Fibroblast of skin of scalp (primary cell): ENCODE measurements at places on chromosomes 12 and 14.

GRCh38 chr12:123833830-123834229 lies 71.7 kb downstream of the DNAH10 start:
- no peak for DNase-seq

- peak; percentile 59 for DNase-seq
These were observed 56.5 kb upstream of the CDKL1 start for GRCh38 chr14:50452979-50453705.

DNA sequence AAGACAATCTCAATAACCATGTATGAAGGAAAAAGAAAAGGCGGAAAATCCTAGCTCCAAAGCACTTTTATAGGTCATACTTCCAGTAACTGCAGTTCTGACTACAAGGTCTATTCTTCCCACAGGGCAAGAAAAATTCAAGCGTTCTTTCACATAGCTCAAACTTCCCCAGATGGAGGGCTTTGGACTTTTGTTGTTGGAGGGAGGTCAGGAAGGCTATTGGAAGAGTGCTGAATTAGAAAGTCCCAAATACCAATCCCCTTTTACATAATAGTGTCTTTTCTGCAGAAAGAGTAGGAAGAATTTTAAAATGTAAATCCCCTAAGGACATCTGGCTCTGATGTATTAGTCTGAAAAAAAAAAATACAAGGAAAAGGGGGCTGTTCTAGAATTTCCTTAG lies 309.4 kb downstream of the MDGA2 start:
- no peak for DNase-seq

GRCh38 chr14:78202976-78203375 lies 32.8 kb downstream of the NRXN3 start:
- DNase-seq = no peak

DNA sequence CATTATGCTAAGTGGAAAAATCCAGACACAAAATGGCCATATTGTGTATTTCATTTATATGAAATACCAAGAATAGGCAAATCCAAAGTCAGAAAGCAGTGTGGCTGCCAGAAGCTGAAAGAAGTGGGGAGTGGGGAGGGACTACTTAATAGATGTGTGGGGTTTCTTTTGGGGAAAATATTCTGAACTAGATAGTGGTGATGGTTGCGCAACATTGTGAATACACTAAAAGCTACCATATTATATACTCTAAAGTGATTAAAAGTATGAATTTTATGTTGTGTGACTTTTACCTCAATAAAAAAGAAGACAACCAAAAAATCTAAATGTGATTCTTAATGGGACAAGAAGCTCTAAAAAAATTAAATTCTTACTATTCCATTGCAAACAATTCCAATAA lies 272.6 kb downstream of the DAD1 start:
- no peak for DNase-seq

DNA sequence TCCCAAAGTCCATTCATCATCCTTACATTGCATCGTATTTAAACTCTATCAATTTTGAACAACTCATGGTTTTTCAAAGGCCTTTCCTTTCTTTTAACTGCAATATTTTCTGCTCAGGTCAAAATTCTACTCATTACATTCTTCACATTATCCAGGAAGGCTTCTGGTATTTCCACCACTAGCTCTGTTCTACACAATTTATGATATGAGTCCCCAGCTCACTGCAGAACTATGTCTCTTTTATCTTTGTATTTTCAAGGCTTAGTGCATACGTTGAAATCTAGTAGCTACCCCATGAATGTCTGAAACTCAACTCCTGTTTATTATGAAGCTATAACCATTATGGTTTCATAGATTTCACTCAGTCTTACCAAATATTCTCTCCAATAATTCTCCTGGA lies 282.9 kb downstream of the DUSP6 start:
- DNase-seq = no peak

- DNase-seq = peak; percentile 25
These were observed 589 bp upstream of the HVCN1 start for GRCh38 chr12:110689281-110690126.

- no peak for DNase-seq
These were observed 161.3 kb upstream of the LMNTD1 start for GRCh38 chr12:25714198-25714984.

DNA sequence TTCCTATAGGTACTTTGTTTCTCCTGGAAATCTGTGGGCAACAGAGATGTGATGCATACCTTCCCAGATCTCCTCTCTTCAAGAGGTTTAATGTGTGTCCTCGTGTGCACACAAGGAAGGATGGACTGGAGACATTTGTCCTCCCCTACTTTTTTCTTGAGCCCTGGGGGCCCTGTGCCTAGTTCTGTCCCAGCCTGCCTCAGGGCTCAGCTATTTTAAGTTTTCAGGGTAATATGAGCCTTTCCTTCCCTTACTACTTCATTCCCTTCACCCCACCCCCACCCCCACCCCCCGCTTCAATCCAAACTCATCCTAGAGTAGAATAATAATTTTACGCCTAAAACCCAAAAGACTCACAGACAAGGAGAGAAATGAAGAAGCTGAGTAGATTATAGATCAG lies 446 bp downstream of the STAC3 start:
- DNase-seq = no peak

DNA sequence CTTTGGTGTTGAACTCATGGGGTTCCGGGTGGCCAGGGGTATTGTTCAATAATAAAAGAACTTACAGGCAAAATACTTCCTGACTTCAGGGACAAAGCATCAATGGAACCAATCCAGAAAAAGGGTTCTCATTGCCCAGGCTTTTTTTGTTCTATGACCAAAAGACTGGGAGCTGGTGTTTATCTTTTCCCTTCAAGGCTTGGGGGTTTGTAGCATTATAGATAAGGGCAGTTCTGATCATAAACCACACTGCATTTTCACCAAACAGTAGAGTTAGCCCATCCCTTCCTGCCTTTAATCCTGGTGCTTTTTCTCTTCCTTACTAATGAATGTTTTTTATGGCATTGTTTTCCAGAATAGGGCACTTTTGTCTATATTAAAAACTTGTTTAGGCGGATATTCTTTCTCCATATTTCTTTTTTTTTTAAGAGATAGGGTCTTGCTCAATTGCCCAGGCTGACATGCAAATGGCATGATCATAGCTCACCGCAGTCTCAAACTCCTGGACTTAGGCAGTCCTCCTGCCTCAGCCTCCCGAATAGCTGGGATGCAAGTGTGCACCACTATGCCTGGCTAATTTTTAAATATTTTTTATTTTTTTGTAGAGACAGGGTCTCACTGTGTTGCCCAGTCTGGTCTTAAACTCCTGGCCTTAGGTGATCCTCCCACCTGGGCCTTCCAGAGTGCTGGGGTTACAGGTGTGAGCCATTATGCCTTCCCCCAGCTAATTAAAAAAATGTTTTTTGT lies 9.7 kb downstream of the FUT8 start:
- no peak for DNase-seq
